ENCODE measurements at places on chromosomes 5 and 9.

DNA sequence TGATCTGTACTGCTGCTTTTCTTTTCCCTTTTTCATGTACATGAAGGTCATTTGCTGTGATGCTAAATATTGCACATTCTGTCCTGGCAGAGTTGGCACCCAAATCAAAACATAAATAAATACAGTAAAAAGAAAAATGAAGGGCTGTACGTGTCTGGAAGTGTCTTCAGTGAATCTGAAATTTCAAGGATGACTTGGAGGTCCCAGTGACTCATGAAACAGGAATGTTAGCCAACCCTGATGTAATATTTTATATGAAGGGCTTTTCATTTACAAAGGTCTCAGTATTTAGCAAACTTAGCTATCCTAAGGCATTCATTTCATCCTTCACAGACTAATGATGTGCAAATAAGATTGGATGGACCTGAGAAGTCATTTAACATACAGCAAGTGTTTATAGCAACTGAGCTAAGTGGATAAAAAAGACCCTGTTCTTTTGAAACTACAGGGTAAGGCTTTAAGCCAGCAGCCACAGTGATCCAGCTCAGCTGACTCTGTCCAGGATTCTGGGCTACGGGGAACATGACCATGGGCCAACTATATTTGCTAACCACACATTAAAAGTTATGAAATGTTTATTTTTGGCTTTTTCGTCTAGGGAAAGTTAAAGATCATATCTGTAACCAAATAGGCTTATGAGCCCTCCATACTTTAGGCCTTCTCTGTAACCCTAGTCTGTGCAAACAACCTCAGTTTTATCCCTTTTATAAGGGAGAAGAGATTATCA lies 104.0 kb upstream of the DMRTA1 start:
- no peak for DNase-seq

DNA sequence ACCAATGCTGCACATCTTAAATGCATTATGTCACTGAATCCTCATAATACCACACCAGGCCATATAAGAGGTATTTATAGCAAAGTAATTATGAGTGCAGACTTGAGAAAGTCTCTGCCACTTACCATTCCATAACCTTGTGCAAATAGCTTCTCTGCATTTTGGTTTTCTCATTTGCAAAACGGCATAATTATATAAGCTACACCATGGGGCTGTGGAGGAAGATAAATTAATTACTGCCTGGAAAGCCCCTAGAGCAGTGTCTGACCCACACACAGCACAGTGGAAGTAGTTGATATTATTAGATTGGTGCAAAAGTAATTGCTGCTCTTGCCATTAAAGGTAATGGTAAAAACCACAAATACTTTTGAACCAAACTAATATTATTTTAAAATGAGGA lies 9.5 kb upstream of the IL9 start:
- no peak for DNase-seq

DNA sequence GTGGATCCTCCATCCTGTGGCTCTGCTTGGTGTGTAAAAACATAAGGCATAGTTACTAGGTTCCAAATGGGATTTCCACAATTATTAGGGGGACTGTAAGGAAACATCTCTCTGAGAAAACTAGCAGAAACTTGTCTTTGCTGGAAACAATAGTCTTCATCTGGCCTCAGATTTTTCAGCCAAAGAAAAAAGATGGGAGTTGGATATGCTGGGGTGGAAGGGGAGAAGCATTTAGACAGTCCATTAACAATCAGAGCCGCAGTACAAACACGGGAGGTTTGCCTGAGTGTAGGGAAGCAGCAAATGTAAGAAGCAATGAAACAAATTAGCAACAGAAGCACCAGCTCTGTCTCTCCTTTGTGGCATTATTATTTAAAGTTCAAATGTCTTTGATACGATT lies 402.7 kb upstream of the ZNF608 start:
- DNase-seq: no peak

GRCh38 chr9:84304166-84304565 lies 36.4 kb downstream of the SLC28A3 start:
- DNase-seq: no peak

- no peak for DNase-seq
Measured at GRCh38 chr9:96777426-96777864, 442 bp downstream of the ZNF510 start.

DNA sequence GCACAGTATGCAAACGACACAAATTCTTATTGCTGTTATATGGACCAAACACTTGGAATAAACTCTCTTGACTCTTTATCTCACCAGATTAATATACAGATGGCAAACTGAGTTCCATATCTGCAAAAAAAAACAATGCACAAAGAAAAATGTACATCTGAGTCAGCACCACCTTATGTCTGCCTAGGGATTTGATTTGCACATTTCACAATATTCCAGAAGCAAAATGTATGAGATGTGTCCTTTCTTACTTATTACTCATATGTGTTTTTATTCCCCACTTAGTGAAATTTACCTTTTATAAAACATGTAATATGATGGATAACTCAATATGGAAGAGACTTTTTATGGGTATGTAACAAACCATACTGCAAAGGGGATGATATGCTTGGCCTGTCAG lies 236.9 kb downstream of the GLIS3 start:
- no peak for DNase-seq

GRCh38 chr9:106697750-106698502 lies 165.0 kb upstream of the ZNF462 start:
- peak; percentile 58 for DNase-seq

GRCh38 chr9:13324988-13325387 lies 45.5 kb upstream of the MPDZ start:
- no peak for DNase-seq

GRCh38 chr5:97568382-97568781 lies 385.3 kb upstream of the RIOK2 start:
- no peak for DNase-seq

GRCh38 chr5:140073296-140073695 lies 30.2 kb upstream of the NRG2 start:
- DNase-seq: no peak

- DNase-seq: no peak
Measured at GRCh38 chr5:83914662-83915418, 194.2 kb upstream of the HAPLN1 start.

Data from pancreas (tissue), 10 donors.